ENCODE measurements at places on chromosomes 7 and 10.
A peak's percentile ranks its signal among the peaks of the same experiment; 100 is the strongest.

- no peak for DNase-seq
These were observed 5.3 kb downstream of the BMI1 start for GRCh38 chr10:22326145-22326702.

DNA sequence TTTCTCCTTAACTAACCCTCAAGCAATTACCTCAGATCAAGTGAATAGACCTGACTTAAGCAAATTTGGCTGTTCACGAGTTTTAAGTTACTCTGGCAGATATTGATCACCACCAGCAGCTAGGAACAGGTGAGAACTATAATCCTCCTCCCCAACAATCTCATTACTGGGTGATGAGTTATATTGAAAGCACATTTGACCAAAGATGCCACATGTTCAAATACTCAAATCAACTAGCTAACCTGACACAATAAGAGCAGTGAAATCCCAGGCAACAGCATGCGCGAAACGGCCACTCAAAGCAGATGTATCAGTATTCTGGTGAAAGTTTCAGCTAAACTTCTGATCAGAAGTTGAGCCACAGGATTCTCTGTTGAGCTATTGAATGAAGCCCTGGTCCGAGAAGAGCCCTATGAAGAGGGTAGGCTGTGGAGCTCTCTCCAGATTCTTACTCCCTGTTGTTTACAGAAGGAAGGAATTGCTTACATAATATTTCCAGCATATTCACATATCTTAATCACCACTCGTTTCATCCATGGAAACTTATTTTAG, 52.6 kb downstream of the CAV1 start:
- no peak for DNase-seq

- DNase-seq = no peak
These were observed 425.0 kb downstream of the HTR7 start for GRCh38 chr10:90432866-90433265.

DNA sequence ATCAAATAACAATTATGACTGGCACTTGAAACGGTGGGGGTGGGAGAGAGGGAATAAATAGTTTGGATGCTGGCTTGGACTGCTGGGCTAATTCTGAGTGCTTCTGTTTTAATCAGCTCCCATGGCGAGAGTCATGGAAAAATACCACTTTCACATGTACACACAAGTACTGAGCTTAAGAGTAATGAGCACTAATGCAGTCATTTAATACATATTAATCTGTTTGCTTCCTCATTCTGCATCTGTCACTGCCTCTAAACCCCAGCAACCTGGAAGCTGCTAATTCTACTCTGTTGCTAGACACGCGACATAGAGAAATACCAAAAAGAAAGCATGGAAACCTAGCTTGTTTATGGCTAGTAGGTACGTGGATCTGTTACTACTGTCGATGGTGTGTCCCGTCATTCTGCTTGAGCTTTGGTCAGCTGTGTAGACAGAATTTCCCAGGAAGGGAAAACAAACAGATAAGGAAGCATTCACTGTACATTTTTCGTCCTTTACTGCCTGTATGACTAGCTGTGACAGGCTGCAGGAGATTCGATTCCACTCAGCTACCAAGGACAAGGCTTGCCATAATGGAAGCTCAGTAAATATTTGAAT, 238.8 kb downstream of the BAMBI start:
- DNase-seq = peak; percentile 26

DNA sequence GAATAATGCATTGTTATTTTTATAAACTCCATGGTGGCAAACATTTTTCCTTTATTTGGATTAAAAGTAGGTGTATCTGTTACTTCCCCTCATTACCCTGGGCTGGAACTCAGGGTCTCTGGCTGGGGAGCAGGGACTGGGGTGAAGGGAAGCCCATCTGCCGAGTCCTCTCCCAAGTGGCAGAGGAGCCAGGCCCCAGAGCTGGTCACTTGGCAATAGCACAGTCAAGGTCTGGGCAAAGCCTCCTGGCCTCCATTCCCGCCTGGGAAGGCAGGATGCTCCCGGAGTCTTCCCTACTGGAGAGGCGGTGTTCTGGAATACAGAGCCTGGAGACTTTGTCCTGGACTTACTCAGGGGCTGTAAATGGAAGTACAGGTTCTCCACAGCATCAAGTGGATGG, 76.2 kb downstream of the CDH23 start:
- DNase-seq = no peak

DNA sequence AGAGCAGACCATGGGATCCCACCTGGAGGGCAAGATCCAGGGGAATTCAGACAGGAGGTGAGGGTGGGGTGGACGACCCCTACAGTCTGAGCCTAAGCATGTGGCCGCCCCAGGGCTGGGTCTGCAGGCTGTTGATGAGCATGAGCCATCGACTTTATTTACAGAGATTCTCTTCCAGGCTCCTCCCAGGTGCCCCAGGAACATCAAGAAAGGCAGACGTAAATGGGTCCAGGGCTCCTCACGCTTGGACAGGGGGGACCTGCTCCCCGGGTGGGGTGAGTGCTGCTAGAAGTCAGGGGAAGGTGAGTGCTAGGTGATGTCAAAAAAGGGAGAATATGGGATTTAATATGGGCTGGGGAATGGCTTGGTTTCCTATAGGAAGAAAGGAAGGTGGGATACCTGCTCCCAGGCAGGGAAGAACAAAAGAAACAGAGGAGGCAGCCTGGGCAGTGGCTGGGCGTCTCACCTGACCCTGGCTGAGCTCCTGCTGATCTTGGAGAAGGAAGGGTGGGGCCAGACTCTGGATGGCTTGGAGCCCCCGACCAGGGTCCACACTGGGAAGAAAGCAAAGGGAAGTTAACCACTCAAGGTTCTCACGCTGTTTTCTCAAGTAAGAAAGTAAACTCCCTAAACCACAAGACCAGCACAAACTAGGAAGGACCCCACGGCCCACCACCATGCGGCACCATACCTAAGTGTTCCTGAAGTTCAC, 162.1 kb upstream of the SHH start:
- no peak for DNase-seq

GRCh38 chr10:15814565-15814964, 45.7 kb downstream of the MINDY3 start:
- DNase-seq = no peak

- DNase-seq = no peak
These were observed 99.8 kb upstream of the HGF start for GRCh38 chr7:81869670-81870069.

GRCh38 chr7:128098629-128099028, 67.4 kb upstream of the LRRC4 start:
- DNase-seq = no peak

GRCh38 chr7:141511316-141511675, 39.9 kb upstream of the AGK start:
- no peak for DNase-seq

GRCh38 chr10:75379212-75379724, 22.3 kb downstream of the ZNF503 start:
- no peak for DNase-seq

DNA sequence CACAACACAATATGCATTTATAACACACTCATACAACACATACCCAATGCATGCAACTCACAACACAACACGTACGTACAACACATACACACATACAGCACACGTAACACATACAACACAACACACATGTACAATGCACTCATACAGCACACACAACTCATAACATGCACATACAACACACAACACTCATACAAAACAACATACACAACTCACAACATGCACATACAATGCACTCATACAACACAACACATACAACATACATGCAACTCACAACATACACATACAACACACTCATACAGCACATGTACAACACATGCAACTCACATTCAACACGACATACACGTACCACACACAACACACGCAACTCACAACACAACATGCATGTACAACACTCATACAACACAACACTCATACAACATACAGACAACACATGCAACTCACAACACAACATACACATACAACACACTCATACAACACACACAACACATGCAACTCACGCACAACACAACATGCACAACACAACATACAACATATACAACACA, 21.8 kb downstream of the DIP2C start:
- no peak for DNase-seq

GRCh38 chr10:91797048-91797690, 1.1 kb upstream of the TNKS2 start:
- no peak for DNase-seq

DNA sequence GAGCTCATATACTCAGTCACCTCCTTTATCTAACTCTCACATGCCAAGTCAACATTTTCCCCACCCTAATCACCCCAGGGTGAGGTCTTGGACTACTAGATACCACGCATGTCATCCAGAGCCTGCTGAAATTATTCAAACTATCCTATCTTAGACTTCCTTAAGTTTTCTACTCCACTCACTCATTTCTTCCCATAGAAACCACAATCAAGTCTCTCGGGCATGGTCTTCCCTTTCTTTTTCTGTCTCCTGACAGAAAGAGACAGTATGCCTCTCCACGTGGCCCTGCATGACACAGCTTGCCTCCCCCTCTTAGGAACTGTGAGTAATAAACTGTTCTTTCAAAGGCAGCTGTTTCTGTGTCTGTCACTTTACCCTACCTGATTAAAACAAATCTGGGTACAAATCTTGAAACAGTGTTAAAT, 29.4 kb downstream of the TAS2R41 start:
- no peak for DNase-seq

DNA sequence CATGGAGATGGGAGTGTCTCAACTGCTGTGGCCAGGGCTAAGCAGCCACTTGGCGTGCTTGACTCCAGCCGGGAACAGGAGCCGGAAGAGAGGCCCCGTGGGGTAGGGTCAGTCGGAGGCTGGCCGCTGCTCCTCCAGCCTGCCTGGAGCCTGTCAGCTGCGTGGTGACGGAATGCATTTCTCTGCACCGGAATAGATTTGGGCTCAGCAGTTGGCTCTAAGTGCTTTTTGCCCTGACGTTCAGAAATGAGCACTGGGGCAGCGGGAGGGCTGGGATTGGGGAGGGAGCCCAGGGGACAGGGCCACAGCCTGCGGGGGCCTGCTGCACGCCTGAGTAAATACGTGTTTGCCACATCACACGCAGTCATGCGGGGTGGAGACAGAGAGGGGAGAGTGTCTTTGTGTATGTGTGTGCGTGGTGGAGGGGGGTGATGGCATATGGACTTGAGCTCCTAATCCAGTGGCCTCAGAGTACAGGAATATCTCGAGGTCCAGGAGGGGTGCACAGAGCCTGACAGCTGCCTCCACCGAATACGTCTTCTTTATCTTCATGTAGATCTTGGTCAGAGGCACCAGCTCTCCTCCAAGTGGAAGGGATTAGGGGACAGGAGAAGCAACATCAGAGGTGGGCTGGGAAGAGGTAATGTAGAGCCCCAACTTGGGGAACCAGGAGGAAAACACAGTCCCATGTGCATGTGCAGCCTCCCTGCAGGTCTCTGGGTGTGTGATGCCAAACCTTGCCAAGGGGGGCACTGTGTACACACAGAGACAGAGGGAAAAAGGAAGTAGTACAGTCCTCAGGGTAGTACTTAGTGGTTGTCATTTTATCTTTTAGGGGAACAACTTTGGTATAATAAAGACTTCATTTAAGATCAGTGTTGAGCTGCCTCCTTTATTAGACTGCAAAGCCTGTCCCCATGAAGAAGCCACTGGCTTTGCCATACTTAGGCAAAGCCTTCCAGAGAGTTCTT, 151.4 kb downstream of the CDH23 start:
- DNase-seq = no peak

DNA sequence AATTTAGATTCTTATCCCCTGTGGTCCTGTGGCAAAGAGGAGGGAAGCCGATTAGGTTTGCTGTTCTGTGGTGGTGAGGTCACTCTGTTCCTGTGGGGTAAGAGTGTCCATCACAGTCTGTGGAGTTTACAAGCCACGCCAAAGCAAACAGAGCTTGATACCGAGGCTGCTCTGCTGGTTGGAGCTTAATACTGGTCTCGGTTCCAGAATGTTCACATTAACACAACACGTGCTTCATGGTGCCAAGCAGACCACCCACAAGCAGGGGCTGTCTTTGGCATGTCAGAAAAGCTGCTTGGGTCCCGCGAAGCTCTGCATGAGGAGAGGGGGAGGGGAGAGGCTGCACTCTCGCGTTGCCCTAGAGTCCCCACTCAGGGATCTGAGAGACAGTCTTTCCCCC, 47.5 kb downstream of the DNAJB6 start:
- DNase-seq = no peak

- no peak for DNase-seq
These were observed 1260.5 kb upstream of the CELF2 start for GRCh38 chr10:9757176-9757575.

- no peak for DNase-seq
These were observed 44.1 kb upstream of the ZNRF2 start for GRCh38 chr7:30240106-30240800.

DNA sequence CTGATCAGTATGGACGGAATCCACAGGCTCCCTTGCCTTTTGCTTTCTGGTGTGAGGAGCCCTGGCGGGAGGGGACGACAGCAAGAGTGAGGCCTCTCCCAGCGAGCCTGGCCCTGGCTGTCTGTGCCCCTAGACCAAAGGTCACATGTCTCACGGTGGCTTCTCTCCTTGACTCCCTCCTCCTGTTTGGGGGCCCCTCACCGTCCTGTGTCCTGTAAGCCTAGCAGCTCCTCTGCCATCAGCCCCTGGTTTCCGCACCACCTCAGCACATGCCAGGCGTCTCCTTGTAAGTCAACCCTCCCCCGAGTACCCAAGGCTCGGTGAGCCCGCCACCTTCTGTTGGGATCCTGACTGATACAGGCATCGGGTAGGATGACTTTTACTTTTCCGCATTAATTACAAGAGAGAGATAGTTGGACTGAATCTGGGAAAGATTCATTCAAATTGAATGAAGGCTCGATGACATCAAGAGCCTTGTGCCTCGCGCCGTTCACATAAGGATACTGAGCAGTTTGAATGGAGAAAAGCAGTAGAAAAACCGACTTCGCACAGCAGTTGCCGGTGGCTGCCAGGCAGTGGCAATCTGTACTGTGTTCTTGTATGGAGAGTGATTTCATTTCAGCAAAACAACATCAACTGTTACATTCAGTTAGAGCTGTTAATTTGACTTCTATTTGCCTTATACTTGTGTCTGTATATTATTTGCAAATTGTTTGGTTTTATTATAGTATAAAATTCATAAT, 119.8 kb downstream of the XRCC2 start:
- no peak for DNase-seq

GRCh38 chr7:39504963-39505362, 61.2 kb upstream of the YAE1 start:
- no peak for DNase-seq

- no peak for DNase-seq
These were observed 86.5 kb downstream of the DNAJB6 start for GRCh38 chr7:157423348-157423747.

DNA sequence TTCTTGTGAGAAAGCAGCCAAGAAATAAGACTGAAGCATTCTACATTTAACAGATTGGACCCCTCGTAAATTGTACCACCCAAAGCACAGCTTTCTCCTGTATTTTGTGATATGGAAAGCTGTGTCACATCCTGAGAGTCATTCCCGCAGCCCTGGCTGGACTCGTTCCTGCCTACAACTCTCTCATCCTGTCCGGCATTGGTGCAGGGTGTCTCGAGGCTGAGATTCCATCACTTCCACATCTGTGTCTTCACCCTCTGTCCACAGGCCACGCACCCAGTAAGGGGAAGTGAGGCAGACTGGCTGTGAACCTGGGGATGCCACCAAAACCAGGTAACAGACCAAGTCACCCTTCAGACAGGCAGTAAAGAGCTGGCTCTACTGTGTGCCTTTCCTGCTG, 146.2 kb upstream of the KLF6 start:
- DNase-seq = no peak

GRCh38 chr7:125057963-125058362, 128.3 kb upstream of the POT1 start:
- peak; percentile 69 for DNase-seq

- DNase-seq = no peak
These were observed 84.0 kb downstream of the GATA3 start for GRCh38 chr10:8138471-8138870.

- DNase-seq = no peak
These were observed 797 bp upstream of the NKX2-3 start for GRCh38 chr10:99531696-99532593.

- no peak for DNase-seq
These were observed 56.0 kb downstream of the COL26A1 start for GRCh38 chr7:101418694-101419093.
